ENCODE measurements at places on chromosomes 1 and 21. TPM values are rescaled to one million over a fixed set of nuclear protein-coding genes. Genes with fewer than 3 reads are reported as not detected.

GRCh38 chr1:225866061-225866837 lies 15.9 kb downstream of the TMEM63A start:
- DNase-seq, result peak; percentile 81

DNA sequence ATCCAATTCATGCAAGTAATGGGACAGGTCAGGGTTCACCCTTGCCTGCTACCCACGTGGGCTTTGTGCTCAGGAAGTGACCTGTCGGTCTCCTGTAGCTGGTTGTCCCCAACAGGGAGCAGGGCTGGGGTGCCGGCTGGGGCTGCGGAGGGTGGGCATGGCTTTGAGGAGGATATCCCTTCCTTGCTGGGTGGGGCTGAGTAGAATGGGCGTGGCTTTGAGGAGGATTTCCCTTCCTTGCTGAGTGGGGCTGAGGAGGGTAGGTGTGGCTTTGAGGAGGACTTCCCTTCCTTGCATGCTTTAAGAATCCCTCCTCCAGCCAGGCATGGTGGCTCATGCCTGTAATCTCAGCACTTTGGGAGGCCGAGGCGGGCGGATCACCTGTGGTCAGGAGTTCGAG lies 151.3 kb downstream of the CLIC6 start:
- no peak for DNase-seq

DNA sequence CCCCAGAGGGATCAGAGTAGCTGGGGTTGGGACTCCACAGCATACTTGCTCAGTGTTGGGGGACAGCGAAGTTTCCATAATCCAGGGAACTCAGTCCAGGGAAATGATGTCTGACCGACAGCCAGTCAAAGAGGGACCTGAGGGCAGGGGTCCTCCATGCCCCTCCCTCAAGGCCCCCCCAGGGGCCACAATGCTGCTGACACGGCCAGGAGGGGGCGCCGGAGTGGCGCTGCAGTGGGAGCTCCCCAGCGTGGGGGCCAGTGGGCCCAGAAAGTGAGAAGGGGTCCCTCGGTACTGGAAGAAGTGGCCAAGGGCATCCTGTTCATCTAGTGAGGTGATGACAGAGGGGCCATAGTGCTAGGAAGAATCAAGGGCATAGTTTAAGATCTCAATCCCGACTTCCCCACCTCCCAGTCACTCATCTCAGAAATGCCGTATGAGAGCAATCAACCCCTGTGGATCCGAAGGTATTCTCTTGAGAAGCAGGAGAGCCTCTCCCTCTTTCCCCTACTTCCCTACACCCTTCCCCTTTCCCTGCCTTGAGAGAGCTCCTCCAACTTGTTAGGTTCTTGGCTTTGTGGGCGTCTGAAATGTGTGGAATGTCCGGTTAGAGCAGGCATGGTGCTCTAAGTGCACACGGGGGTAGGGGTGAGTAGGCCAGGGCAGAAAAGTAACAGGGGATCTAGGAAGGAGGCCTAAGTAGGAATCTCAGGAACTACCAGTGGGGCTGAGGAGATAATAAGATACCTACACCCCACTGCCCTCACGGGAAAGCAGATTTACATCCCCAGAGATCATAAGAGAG lies 4.1 kb downstream of the NUDT17 start:
- DNase-seq, result peak; percentile 82

- no peak for DNase-seq
Measured at GRCh38 chr1:222749927-222750326, 12.9 kb downstream of the FAM177B start.

CRYBG2 gene
- total RNA-seq, result 1.8 TPM
